ENCODE measurements at places on chromosomes 7 and 10. TPM values are rescaled to one million over a fixed set of nuclear protein-coding genes. Genes with fewer than 3 reads are reported as not detected.

SH3PXD2A gene
- 50.3 TPM for total RNA-seq

TMEM130 gene
- total RNA-seq, result 1.6 TPM

- no peak for DNase-seq
Observed at GRCh38 chr7:22859641-22860290, 37.1 kb upstream of the TOMM7 start.

DNA sequence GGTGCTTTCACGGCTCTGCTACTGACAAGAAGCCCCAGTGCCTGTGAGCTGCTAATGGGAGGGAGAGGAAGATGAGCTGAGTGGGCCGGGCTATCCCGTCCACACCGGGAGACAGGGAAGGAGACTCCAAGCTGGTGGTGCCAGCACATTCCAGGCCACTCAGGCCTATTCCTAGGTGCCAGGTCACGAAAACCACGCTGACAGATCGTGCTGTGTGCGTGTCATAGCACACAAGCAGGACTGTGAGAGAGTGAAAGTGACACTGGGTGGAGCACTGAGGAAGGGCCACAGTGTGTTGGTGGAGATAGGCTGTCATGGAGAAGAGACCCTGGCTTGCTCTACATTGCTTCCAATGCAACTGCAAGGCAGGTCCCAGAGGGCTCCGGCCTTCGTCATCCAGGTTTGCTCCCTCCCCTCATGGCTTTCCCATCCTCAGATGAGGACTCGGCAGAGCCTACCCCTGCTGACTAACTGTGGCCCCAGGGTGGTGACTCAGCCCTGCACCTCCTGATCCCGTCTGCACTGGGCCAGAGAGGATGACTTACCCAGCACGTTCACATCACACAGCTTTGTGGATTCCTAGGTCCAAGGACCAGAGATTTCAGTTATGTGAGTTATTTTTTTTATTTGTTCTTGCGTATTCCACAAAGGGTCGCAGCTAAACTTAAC, 167.3 kb downstream of the EGFR start:
- no peak for DNase-seq

DNA sequence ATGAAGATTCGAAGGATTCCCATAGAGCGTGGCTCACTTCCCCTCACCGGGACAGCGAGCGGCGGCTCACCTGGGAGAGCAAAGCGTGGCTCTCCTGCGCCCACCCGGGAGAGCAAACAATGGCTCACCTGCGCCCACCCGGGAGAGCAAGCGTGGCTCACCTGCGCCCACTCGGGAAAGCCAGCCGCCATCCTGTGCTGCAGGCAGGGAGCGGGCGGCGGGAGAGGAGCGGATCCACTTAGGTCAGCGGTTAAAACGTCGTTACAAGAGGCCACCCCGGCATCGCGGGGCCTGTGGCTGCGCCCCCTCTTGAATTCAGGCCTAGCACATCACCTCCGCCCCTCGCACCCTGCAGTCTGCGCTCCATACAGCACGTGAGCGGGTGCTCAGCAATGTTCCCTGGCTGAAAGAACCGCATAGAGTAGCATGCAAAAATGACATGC, 461 bp upstream of the FIGNL1 start:
- DNase-seq, result no peak
